ENCODE measurements at places on chromosomes 2 and 18.

DNA sequence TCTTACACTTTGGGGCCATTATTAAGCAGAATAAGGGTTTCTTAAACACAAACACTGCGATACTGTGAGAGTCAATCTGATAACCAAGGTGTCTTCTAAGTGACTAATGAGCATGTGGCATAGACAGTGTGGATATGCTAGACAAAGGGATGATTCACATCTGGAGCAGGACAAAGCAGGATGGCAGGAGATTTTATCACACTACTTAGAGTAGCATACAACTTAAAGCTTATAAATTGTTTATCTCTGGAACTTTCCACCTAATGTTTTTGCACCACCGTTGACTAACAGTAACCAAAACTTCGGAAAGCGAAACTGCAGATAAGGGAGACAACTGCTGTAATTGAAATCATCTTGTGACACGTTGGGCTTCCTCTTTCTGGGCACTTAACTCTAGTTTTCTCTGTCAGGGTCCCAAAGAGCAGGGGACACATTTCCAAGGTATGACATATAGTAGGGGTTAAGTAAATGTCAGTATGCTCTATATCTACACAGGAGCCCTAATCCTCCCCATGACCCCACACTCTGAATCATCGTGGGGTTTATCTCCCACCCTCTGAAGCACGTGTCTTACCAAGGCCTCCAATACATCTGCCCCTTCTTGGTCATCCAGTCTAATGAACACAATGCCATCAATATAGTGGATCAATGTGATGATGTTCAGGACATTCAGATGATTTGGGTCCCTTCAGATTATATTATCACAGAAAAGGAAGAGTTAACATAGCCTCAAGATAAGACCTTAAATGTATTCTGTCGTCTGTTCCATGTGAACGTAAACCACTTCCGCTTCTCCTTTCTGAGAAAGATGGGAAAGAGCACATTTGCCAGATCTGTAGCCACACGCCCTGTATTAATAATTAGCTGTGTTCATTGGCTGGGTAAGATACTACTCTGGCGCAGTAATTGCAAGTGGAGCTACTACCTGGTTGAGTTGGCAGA lies 78.7 kb downstream of the FTCDNL1 start:
- DNase-seq = no peak

DNA sequence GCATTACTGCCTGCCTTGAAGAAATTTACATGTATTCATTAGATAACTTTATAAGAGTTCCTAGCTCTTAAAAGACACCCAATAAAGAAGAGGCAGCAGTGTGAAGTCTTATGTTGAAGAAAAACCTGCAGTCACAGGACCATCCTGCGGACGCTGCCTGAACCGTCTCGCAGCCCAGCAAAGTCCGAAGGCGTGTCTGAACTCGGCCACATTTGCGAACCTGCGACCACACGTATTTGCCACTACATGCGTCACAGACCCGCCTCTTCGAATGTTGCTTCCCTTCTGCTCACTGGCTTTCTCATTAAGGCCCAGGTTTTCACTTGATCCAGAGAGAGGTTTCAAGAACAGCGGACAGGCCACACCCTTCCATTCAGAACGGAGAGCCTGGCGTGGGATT lies 41.2 kb downstream of the CNGA3 start:
- DNase-seq = no peak

- no peak for DNase-seq
Measured at GRCh38 chr2:112836163-112836560, 417 bp downstream of the IL1B start.

DNA sequence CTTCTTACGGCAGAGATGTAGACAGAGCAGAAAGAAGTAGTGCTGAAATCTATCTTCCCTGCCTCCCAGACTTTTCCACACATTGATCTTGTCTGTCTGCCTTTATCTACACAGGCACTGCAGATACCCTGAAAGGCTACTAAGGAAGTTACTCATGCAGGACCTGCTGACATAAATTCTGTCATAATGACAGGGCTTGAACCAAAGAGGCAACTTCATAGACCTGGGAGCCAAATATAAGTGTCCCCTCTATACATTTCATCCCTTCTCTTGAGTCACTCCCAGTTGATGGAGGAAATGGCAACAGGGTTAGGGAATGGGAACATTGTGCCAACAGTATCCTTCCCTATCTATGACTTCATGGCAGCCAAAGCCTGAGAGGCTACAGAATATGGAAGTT lies 157.5 kb downstream of the TNS1 start:
- no peak for DNase-seq

DNA sequence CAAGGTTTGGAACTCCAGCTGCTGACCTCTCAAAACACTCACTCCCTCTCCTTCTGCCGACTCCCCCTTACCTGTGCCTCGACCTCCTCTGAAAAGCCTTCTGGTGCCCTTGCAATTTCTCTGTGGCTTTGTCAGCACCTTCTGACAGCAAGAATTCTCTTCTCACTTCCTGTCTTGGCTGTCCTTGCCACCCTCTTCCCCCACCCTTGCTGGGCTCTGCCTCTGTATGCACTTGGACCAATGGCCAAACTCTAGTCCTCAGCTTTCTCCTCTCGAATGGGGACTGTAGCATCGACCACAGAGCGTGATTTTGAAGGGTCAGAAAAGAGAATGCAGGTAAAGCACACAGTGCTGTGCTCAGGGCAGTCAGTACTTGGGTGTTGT lies 99.0 kb downstream of the HS1BP3 start:
- DNase-seq = no peak

GRCh38 chr18:48695671-48696070 lies 156.8 kb downstream of the CTIF start:
- no peak for DNase-seq

- DNase-seq = no peak
Measured at GRCh38 chr2:236473691-236474090, 95.9 kb upstream of the ACKR3 start.
